ENCODE measurements at places on chromosomes 6 and 20.

- DNase-seq, result no peak
Observed at GRCh38 chr20:12914804-12915203, 94.0 kb upstream of the SPTLC3 start.

DNA sequence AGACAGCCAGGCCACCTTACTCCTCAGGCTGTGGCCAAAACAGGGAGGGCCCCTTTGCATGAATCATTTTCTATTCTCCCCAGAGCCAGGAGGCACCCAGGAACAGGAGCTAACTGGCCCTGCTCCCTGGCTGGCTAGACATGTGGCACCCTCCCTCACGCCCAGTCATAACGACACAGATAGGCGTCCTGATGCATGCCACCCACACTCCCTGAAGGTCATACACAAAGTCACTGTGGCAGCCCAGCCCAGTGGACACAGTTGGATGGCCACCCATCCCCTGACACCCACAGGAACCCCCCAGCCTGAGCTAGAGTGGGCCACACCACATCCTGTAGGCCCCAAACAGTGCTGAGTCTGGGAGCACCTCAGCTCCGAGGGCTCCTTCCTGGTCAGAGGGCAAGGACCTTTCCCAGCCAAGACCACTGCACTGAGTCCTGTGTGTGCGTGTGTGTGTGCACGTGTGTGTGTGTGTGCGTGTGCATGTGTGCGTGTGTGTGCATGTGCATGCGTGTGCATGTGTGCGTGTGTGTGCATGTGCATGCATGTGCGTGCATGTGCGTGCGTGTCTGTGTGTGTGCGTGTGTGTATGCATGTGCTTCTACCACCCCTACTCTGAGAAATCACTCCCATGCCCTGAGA is 21.6 kb downstream of the TFEB start:
- no peak for DNase-seq

DNA sequence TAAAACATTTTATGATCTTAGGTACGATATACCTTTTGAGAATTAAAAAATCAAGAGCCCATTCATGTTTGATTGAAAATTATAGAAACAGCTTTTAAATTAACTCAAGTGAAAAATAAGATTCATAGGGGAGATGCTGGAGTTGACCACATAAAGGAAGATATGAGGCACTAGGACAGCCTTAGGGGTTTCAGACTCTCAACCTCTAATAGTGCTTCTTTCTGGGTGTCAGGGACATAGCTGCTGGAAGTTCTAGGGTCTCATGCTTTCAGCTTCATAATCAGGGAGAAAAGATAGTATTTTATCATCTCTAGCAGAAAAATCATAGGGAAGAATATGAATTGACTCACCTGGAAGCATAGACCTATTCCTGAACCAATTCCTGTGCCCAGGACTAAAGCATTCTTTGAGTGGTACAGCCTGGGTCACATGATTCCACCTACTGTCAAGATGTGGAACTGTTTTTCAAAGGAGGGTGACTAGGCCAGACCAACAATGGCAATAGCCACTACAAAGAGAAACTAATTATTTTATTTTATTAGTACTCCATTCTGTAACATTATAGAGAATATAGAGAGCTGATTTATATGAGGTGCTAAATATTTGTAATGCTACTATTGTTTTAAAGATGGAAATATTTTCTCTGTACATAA is 27.8 kb upstream of the CENPW start:
- no peak for DNase-seq

DNA sequence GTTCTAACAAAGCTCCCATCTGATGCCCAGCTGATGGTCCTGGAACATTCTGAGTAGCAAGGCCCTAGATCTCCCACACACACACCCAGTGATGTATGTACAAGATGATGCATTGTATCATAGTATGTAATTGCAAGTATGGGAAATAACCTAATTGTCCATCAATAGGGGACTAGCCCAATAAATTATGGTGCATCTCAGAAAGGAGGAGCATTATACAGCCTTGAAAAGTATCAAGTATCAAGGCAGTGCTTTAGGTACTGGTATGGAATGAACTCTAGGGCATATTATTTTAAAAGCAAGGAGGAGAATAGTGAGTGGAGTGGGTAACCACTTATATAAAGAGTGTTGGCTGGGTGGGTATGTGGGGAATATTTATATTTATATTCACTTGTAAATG is 24.8 kb upstream of the PREX1 start:
- DNase-seq, result no peak

DNA sequence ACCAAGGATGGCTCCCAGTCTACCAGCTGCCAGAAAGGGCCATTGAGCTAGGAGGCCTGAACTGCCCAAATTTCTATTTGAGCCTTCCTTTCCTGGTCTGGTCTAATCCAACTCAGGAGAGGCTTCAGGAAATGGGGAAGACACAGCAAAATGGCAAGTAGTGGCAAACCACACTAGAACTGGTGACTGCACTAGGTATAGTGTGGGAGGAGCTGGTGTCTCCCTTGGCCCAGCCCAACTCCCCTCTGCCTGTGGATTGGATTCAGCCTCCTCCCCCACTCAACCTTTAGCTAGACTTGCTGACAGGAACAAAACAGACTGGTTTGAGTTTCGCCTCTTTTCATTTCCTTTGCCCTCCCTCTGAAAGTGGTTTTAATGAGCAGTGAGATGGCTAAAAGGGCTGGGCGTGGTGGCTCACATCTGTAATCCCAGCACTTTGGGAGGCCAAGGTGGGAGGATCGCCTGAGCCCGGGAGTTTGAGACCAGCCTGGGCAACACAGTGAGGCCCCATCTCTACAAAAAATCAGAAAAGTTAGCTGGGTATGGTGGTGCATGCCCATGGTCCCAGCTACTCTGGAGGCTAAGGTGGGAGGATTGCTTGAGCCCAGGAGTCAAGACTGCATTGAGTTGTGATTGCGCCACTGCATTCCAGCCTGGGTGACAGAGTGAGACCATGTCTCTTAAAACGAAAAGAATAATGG is 17.5 kb downstream of the MRPS18A start:
- DNase-seq, result no peak

GRCh38 chr20:44326391-44327159 is 10.3 kb upstream of the R3HDML start:
- no peak for DNase-seq

DNA sequence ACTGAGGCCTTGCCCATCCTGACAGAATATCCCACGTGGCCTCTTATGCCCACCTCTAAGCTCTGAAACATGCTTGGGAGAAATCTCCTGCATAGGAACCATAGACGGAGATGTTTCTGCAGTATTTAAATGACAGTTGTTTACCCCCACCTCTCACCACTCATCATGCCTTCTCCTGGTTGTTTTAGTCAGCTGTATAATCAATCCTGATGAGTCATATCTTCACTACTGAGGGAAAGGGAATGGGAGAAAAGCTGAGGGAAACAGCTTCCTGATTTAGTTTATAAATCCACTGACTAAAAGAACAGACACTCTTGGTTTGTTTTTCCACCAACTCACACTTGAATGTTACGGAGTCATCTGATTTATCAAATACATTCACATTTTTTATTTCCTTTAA is 113.2 kb upstream of the TENT5A start:
- DNase-seq, result no peak

Measured in D721Med (cell line).